Nephron progenitor cell (in vitro differentiated cells): ENCODE measurements at places on chromosomes 6 and 20.

DNA sequence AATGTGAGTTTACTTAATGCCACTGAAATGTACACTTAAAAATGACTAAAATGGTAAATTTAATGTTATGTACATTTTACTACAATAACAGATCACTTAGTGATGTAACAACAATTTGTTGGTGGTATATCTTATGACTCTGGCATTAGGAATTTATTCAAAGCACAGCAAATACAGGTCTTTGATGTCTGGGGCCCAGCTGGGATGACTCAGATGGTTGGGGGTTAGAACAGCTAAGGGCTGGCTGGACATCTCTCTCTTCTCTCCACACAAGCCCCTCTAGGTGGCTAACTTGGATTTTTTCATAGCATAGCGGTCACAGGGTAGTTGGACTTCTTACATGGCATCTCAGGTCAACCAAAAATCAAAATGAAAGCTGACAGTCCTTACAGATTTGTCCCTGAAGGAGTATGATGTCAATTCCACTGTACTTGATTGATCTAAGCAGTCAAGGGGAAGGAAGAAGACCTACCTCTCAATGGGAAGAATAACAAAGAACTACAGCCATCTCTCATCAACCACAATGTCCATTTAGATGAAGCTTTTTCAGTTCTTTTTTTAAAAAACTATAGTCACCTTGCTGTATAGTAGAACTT, 37.5 kb upstream of the LCA5 start:
- no peaks in the 10 kb centered on the region for H3K27me3 ChIP-seq
- no peak overlapping the region for H3K27ac ChIP-seq

GRCh38 chr6:11418290-11418905, 119.2 kb upstream of the TMEM170B start:
- H3K27ac ChIP-seq: no peak overlapping the region
- no peak overlapping the region for H3K4me3 ChIP-seq
- H3K27me3 ChIP-seq: no peaks in the 10 kb centered on the region
- H3K4me1 ChIP-seq: peaks cover 3% of the 10 kb centered on the region

DNA sequence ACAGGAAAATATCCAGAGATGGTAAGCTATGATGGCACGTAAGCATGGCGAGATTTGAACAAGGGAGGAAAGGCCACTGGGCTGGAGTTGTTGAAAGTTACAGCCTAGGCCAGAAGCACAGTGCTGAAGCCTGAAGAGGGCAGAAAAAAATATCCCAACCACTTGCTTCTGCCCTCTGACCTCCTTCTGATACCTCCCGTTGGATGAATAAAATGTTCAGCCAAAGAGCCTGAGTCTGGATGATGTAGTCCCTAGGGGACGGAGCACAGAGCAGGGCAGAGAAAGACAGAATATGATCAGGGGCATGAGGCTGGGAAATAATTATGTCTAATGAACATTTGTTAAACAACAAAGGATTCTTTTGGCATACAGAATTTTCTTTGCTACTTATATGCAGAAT, 19.7 kb downstream of the KLHL31 start:
- DNase-seq: no peak
- H3K4me1 ChIP-seq: peaks cover 4% of the 10 kb centered on the region
- H3K36me3 ChIP-seq: no peaks in the 10 kb centered on the region
- H3K27me3 ChIP-seq: peaks cover 6% of the 10 kb centered on the region
- no peak overlapping the region for H3K4me3 ChIP-seq

DNA sequence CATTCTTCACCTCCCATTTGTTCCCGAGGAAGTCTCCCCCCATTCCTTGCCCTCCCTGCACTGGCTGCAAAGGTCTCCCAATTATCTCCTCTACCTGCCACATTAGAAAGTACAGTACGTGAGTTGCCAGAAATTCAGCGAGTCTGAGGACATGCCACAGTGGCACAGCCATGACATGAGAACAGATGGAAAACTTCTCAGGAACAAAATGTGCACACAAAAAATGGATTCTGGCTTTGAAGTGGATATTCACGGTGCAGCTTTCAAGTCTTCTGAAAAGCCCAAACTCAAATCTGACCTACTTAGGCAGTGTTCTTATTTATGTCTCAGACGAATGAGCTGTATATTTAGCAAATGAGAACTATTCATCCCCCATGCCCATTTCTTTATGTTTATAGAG, 269.1 kb upstream of the ARID1B start:
- H3K27me3 ChIP-seq: peaks cover 7% of the 10 kb centered on the region
- peaks cover 13% of the 10 kb centered on the region for H3K4me1 ChIP-seq
- no peak overlapping the region for H3K4me3 ChIP-seq
- H3K27ac ChIP-seq: peak overlapping the region; percentile 5

DNA sequence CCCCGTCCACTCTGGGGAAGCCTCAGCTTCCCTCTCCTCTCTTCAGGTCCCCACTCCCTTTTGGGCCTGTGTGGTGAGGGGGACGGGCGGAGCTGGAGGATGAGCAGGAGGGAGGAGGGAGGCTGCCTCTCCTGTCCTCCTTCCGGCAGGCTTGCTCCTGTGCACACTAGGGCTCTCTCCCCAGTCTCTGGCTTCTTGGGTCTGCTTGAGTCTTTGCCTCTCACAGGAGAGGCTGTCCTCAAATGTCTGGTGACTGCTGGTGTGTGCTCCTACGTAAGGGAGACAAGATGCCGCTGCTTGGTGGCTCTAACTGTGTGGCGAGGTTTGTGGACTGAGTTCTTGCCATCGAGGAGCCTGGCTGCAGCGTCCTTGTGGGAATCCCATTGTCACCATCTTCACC, 8.8 kb upstream of the SMOC2 start:
- no peak overlapping the region for H3K4me3 ChIP-seq
- DNase-seq: no peak
- H3K27me3 ChIP-seq: peaks cover 32% of the 10 kb centered on the region
- H3K27ac ChIP-seq: no peak overlapping the region
- H3K36me3 ChIP-seq: no peaks in the 10 kb centered on the region
- H3K4me1 ChIP-seq: peaks cover 18% of the 10 kb centered on the region

DNA sequence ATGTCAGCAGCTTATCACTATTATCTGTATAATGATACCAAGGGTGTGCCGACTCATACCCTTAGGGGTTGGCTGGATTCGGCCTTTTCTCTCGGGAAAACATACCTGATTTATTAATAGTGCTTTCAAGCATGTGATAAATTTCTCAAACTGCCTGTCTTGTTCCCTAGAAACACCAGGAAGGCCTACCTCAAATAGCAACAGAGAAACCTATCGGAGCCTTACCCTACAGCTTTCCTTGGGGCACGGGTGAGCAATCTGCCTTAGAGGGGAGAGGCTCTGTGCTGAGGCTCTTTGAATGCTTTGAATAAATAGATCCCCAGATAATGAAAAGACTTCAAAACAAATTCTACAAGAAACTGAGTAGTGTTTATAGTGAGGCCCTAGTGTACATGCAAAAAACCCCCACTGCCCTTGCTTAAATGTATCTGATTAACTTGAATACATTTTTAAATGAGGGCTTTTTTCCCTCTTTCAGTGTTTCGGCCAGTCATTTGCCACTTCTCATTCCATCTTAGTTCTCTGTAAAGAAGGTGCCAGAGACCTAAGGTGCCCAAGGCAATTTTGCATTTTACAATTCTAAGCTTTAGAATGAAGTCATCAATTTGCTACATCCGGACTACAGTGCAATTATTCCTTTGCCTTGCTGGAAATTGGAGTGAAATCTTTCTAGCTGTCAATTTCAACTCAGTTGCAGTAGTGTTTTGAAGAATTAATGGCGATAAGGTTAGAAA, 320.1 kb downstream of the ESR1 start:
- peaks cover 18% of the 10 kb centered on the region for H3K36me3 ChIP-seq
- H3K4me3 ChIP-seq: no peak overlapping the region
- peaks cover 4% of the 10 kb centered on the region for H3K27me3 ChIP-seq
- no peak for DNase-seq

GRCh38 chr20:23445596-23446217, 6.2 kb downstream of the CSTL1 start:
- H3K4me3 ChIP-seq: no peak overlapping the region
- no peaks in the 10 kb centered on the region for H3K36me3 ChIP-seq
- peaks cover 8% of the 10 kb centered on the region for H3K27me3 ChIP-seq
- H3K27ac ChIP-seq: no peak overlapping the region
- peaks cover 8% of the 10 kb centered on the region for H3K4me1 ChIP-seq

- no peak for DNase-seq
- peaks cover 2% of the 10 kb centered on the region for H3K4me1 ChIP-seq
- H3K27me3 ChIP-seq: peaks cover 41% of the 10 kb centered on the region
- no peak overlapping the region for H3K27ac ChIP-seq
- H3K36me3 ChIP-seq: no peaks in the 10 kb centered on the region
Observed at GRCh38 chr20:51554538-51555165, 12.1 kb upstream of the NFATC2 start.

- DNase-seq: no peak
- no peak overlapping the region for H3K4me3 ChIP-seq
- H3K27ac ChIP-seq: no peak overlapping the region
- H3K36me3 ChIP-seq: no peaks in the 10 kb centered on the region
- H3K4me1 ChIP-seq: peaks cover 54% of the 10 kb centered on the region
Observed at GRCh38 chr20:51095633-51096521, 73.0 kb upstream of the KCNG1 start.

DNA sequence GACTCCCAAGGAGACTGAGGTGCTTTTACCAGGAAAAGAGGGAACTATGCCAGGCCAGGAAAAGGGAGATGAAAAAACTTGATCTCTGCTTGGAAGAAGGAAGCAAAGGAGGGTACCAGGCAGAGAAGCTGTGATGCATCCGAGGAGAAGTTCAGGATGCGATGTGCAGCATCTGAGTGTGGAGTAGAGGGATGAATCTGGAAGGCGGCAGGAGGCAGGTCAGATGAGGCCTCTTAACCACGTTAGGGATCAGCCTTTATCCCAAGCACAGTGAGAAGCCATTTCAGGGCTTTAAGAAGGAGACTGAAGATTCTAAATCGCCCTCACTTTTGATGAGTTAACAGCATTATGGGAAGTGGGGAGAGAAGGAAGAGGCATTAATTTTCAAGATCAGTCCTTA, 44.9 kb upstream of the EYA2 start:
- H3K36me3 ChIP-seq: no peaks in the 10 kb centered on the region
- H3K4me1 ChIP-seq: peaks cover 31% of the 10 kb centered on the region
- H3K27me3 ChIP-seq: peaks cover 7% of the 10 kb centered on the region
- H3K27ac ChIP-seq: no peak overlapping the region

- H3K27ac ChIP-seq: peak overlapping the region; percentile 11
- peaks cover 2% of the 10 kb centered on the region for H3K27me3 ChIP-seq
- no peaks in the 10 kb centered on the region for H3K36me3 ChIP-seq
- no peak for DNase-seq
Observed at GRCh38 chr6:2861060-2861821, 19.6 kb upstream of the SERPINB1 start.

DNA sequence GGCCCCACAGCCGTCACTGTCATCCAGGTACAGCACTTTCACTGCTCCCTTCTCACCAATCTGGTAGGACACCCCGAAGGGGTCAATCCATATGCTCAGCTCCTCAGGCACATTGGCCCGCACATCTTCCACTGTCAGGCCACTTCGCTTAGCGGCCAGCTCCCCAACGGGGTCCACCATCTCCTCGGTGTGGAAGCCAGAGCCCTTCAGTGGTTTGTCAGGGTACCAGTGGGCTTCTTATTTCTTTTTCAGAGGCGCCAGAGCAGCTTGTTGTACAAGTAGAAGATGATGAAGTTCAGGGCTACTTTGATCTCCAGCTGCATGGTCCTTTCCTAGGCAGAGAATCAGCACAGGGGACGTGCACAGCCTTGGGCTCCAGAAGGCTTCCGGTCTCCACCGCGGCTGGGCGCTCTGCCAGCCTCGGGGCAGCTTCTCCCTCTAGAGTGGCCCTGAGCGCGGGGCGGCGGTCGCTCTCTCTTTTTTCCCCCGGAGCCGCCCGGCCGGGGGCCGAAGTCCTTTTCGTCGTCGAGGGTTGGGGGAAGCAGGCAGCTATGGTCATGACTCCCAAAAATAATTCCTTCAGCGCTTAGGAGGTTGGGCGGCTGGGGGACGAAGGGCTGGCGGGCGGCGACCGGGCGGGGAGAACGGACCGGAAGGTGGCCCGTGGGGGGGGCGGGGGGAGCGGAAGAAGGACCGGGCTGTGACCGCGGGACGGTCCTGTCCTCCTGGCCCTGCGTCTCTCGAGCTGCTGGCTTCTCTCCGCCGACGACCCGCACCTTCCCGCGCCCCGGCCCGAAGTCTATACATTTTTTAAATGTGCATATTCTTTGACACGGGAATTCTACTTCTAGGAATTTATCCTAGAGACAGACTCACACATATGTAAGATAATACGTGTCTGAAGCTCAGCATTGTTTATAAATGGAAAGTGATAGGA, 6.5 kb upstream of the ZSCAN9 start:
- peak overlapping the region; percentile 81 for H3K4me3 ChIP-seq
- no peaks in the 10 kb centered on the region for H3K4me1 ChIP-seq
- no peak overlapping the region for H3K27ac ChIP-seq
- H3K27me3 ChIP-seq: peaks cover 94% of the 10 kb centered on the region

DNA sequence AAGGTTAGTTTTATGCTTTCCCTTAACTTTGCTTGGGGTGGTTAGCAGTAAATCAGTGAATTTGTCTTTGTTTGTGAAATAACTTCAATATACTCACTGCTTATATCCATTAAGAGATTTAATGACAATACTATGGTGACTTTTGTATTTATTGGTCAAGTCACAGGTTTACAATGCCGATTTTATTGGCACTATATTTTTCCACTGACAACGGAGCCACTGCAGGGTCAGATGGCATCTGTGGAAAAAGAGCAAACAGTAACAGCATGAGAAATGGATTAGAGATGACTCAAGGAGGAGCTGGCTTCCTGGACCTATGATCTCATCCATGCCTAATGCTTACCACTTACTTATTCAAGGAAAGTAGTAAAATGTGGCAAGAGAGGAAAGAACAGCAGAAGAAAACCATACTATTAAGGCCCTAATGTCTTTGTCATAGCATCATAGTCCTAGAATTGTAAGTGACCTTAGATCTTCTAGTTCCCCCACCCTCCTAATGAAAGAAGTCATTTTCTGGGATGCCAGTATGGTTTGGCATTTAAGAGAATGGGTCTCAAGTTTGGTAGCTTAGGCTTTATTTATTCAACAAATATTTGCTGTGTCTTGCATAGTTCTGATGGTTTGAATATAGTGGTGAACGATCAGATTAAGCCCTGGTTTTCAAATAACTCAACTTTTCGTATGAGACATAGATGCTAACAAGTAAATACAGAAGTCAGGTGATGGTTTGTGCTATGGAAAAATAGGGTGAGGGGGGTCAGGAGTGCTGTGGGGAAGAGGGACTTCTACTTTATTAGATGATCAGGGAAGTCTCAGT, 18.5 kb downstream of the RNF144B start:
- H3K4me1 ChIP-seq: no peaks in the 10 kb centered on the region
- peaks cover 3% of the 10 kb centered on the region for H3K27me3 ChIP-seq
- no peak overlapping the region for H3K4me3 ChIP-seq
- no peak for DNase-seq
- H3K27ac ChIP-seq: no peak overlapping the region

GRCh38 chr6:145329257-145329656, 406.1 kb downstream of the EPM2A start:
- no peaks in the 10 kb centered on the region for H3K36me3 ChIP-seq
- H3K27ac ChIP-seq: no peak overlapping the region
- peaks cover 3% of the 10 kb centered on the region for H3K27me3 ChIP-seq
- DNase-seq: no peak
- no peak overlapping the region for H3K4me3 ChIP-seq
